ENCODE measurements at places on chromosomes 6 and 20. TPM values are rescaled to one million over a fixed set of nuclear protein-coding genes. Genes with fewer than 3 reads are reported as not detected.

- no peak overlapping the region for H3K4me3 ChIP-seq
- H3K27ac ChIP-seq, result no peak overlapping the region
- H3K4me1 ChIP-seq, result no peaks in the 10 kb centered on the region
- peak; percentile 13 for DNase-seq
- no peaks in the 10 kb centered on the region for H3K36me3 ChIP-seq
- peaks cover 5% of the 10 kb centered on the region for H3K27me3 ChIP-seq
Observed at GRCh38 chr6:33958526-33959328, 154.9 kb upstream of the MLN start.

DNA sequence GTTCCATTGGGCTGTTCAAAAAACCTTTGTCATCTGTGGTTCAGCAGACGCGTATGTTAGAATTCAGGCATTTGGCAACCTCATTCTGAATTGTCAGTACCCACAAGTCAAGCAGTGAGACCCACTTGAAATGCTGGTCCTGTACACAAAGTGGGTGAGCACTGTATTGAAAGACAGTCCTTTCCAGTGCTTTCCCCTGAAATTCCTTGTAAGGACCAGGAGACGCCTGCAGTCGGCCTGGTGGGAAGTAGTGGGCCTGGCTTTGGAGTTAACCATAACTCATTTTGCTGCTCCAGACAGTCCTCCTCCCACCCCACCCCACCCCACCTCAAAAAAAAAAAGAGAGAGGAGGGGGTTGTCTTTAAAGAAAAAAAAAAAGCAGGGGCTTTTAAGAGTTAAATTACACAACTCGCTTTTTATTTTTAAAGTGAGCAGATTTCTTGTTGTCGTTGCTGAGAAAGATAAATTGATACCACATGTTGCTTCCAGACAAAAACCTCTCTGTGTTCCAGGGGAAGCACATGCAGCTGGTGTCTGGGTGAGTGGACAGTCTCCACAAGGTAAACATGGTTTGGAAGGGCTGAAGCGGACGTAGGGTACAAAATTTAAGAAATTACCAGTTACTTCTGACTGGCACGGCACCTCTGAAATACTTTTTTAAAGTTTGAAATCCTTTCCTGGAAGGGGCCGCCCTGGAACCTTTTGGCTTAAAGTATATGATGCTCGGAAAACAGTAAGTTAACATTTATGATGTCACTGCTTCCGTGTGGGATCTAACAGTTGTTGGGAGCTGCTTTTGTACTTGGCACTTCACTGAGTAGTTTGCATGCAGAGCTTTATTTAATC lies 95.3 kb downstream of the FOXO3 start:
- peaks cover 43% of the 10 kb centered on the region for H3K4me1 ChIP-seq
- H3K27me3 ChIP-seq, result no peaks in the 10 kb centered on the region
- DNase-seq, result peak; percentile 62

GRCh38 chr6:161498359-161498758 lies 224.5 kb upstream of the AGPAT4 start:
- H3K4me3 ChIP-seq, result no peak overlapping the region
- H3K27me3 ChIP-seq, result no peaks in the 10 kb centered on the region
- H3K4me1 ChIP-seq, result no peaks in the 10 kb centered on the region
- H3K27ac ChIP-seq, result no peak overlapping the region
- DNase-seq, result peak; percentile 36

The RCAN2 gene
- not detected for total RNA-seq

DNA sequence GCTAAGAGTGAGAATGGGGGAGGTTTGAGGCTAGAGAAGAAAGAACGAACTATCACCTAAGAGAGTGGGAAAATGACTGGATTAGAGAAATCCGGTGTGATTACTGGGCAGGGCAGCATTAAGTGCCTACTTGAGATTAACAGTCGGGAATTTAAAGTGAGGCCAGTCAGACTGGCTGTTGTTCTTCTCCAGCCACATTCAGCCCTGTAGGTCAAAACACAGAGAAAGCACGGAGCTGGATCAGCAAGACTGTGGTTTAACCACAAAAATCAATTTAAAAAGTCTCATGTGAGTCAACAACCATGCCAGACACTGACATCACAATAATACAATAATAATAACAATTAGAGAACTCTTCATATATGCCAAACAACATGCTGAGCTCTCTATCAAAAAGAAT lies 301.9 kb upstream of the SGK1 start:
- no peaks in the 10 kb centered on the region for H3K4me1 ChIP-seq
- no peak for DNase-seq
- no peak overlapping the region for H3K27ac ChIP-seq
- no peak overlapping the region for H3K4me3 ChIP-seq
- no peaks in the 10 kb centered on the region for H3K36me3 ChIP-seq

The PKIG gene
- total RNA-seq, result 44.5 TPM

- no peak for DNase-seq
- H3K4me1 ChIP-seq, result peaks cover 48% of the 10 kb centered on the region
- H3K4me3 ChIP-seq, result no peak overlapping the region
- no peaks in the 10 kb centered on the region for H3K27me3 ChIP-seq
- H3K27ac ChIP-seq, result no peak overlapping the region
- no peaks in the 10 kb centered on the region for H3K36me3 ChIP-seq
Observed at GRCh38 chr6:43318011-43318410, 9.4 kb upstream of the CRIP3 start.

- no peak overlapping the region for H3K4me3 ChIP-seq
- H3K36me3 ChIP-seq, result no peaks in the 10 kb centered on the region
- H3K4me1 ChIP-seq, result no peaks in the 10 kb centered on the region
- DNase-seq, result no peak
- no peak overlapping the region for H3K27ac ChIP-seq
- peaks cover 8% of the 10 kb centered on the region for H3K27me3 ChIP-seq
Observed at GRCh38 chr20:63325021-63325471, 32.1 kb downstream of the COL20A1 start.

All from HepG2 (cell line).